ENCODE measurements at places on chromosomes 4 and X.

- no peak for DNase-seq
These were observed 68.7 kb upstream of the PCDH19 start for GRCh38 chrX:100478714-100479306.

GRCh38 chr4:82525307-82525911 is 36.4 kb downstream of the TMEM150C start:
- no peak for DNase-seq

GRCh38 chr4:76305971-76306881 is at the start of gene STBD1:
Gene STBD1, plus strand, starts transcription at chr4:76306733. Its CDS starts 37 bp downstream, at chr4:76306770.
- peak; percentile 59 for DNase-seq

DNA sequence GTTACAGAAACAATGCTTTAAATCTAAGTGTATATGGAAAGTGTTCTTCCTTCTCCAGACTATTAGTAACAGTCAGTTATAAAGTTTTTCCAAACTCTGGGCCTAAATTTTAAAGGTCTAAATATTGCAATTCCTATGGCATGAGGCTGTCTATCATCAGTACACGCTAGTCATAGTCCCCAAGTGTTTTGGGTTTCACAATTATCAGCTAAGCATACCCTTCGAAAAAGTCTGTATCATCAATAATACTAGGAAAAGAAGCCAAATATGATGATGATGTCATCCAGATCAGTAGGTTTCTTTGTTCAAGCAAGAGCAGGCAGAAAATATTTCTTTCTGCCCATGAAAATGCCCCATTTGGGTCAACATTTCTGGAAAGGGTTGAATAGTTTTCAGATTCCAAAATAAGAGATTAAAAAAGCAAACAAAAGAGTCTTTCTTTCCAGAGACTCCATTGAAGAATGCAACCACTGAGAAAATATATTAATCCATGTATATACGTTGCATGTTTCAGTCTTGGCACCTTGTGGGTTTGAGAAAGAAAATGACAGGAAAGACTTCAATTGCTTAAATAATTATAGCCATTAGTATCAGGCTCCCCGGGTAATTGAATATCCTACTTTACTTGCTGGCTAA is 173.8 kb downstream of the CAMK2D start:
- no peak for DNase-seq

DNA sequence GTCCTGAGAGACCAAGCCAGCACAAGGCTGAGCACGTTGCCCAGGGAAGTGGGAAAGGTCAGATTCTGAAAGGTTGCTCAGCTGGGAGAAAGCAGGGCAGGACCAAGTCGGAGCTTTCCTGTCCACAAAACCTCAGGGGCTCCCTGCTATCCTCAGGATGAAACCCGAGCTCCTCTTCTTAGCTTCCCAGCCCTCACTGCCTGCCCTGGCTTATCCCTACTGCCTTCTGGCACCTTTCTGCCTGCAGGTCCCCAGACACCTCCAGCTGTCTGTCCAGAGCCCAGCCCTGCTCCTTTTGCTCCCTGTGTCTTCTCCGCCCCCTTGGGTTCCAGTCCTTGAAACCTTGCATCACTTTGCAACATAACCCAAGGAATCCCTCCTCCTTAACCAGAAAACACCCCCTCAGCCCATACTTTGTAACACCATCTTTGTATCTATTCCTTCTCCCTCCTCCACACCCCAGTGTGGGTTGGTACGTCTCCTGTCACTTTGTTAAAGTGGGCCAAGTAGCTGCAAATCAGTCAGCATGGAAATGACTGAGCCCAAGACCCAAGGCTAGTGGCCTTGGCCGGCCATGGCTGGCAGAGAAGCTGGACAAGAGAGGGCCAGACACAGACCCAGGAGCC is 20.0 kb upstream of the PRRG3 start:
- DNase-seq = no peak

- DNase-seq = no peak
These were observed 246.1 kb downstream of the NR3C2 start for GRCh38 chr4:148196164-148196563.

DNA sequence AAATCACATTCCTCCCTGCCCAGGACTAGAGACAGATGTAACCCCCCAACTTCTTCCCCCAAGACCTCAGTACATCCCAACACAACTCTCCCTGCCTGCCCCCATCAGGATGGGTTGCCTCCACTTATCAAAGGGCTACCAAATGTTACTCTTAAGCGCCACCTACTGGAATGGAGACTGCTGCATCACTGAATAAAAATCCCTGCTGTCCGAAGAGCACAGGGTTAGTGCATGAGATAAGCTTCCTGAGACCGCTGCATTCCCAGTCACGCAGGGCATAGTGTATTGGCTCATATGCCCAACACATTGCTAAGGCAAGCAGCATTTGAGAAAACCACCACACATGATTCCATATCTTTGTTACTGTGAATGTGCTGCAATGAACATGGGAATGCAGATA is 544.5 kb downstream of the PPP4R3C start:
- no peak for DNase-seq

- no peak for DNase-seq
These were observed 81.0 kb upstream of the TCEAL2 start for GRCh38 chrX:102044496-102044895.

GRCh38 chrX:1679238-1679637 is 64.4 kb downstream of the ASMT start:
- no peak for DNase-seq

- DNase-seq = no peak
These were observed 16.8 kb downstream of the ARHGAP6 start for GRCh38 chrX:11648705-11649519.

- DNase-seq = peak; percentile 84
These were observed at the start of gene KLHL2 for GRCh38 chr4:165207431-165208220. Gene KLHL2, plus strand, starts transcription at chr4:165207561. Its CDS starts 316 bp downstream, at chr4:165207877.

DNA sequence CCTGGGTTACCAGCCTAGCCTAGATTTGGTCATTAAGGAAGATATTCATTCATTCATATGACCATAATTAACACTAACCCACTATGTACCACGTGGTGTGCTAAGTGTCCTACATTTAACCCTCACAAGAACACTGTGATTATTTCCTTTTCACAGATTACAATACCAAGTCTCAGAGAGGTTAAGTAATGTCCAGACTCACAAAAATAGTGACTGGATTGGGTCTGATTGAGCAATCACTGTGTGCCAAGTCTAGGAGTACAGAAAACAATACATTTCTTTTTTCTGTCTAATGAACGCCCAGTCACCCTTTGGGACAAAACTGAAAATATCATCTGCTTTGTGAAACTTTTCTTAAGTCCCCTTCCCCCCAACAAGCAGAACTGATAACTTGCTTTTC is 7.6 kb upstream of the DLG3 start:
- no peak for DNase-seq

DNA sequence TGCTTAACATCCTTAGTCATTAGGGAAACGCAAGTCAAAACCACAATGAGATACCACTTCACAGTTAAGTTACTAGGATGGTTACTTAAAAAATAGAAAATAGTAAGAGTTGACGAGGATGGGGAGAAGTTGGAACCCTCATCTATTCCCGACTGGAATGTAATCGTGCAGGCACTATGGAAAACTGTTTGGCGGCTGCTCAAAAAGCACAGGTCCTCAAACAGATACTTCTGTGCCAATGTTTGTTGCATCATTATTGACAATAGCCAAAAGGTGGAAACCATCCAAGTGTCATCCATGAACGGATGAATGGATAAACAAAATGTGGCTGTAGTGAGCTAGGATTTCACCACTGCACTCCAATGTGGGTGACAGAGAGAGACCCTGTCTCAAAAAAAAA is 11.7 kb downstream of the CTAG1B start:
- DNase-seq = no peak

- no peak for DNase-seq
These were observed 46.5 kb upstream of the HPSE start for GRCh38 chr4:83381173-83381572.
